SJSA1 (cell line): ENCODE measurements at places on chromosomes 6 and 20. TPM values are rescaled to one million over a fixed set of nuclear protein-coding genes. Genes with fewer than 3 reads are reported as not detected.

DNA sequence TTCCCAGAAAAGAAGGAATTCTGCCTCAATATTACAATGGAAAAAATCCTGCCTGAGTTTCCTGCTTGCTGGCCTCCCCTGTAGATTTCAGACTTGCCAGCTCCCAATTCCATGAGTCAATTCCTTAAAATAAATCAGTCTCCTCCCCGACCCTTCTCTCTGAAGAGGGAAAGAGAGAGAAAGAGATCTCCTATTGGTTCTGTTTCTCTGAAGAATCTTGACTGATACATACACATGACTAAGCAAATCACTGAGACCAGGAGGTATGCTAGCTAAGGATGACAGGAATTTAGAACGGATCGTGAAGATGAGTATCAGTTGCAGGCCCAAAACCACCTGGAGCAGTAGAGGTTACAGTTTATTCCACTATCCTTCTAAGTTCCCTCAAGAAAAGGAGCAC, 11.3 kb upstream of the RBM24 start:
- H3K36me3 ChIP-seq = no peaks in the 10 kb centered on the region
- peaks cover 18% of the 10 kb centered on the region for H3K4me1 ChIP-seq
- DNase-seq = no peak
- peak overlapping the region; percentile 51 for H3K27ac ChIP-seq
- no peak overlapping the region for H3K4me3 ChIP-seq

GRCh38 chr6:95243053-95243452, 334.3 kb upstream of the MANEA start:
- no peak for DNase-seq
- no peak overlapping the region for H3K4me3 ChIP-seq
- H3K27ac ChIP-seq = no peak overlapping the region

The MTHFD1L gene
- total RNA-seq = 24.8 and 25.4 TPM in 2 replicates

GRCh38 chr6:85892346-85892745, 249.7 kb upstream of the SYNCRIP start:
- H3K4me1 ChIP-seq = no peaks in the 10 kb centered on the region
- no peak overlapping the region for H3K4me3 ChIP-seq
- DNase-seq = no peak
- H3K36me3 ChIP-seq = no peaks in the 10 kb centered on the region
- no peak overlapping the region for H3K27ac ChIP-seq

The LAMP5 gene
- not detected in 2 replicates for total RNA-seq

DNA sequence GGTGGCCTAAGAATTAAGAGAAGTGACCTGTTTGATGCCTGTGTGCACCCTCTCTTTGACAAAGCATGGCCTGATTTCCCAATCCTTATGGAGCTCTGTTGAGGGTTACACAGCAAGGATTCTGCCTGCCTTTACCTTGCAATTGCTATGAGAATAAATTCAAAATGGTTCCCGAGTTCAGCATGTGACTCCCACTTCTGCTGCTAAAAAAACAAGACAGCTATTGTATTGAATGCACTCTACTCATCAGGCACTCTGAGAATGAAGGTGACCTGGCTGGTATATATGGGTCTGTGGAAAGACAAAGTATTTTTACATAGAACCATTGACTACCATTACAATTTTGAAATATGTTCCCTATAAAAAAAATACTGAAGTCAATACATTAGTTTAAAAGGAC, 190.3 kb downstream of the ATXN1 start:
- H3K4me3 ChIP-seq = no peak overlapping the region
- H3K27ac ChIP-seq = no peak overlapping the region
- 0 out of 2 replicates have a peak, but pooled peaks cover 6% of the 10 kb centered on the region for H3K36me3 ChIP-seq
- no peak for DNase-seq

- H3K27ac ChIP-seq = peak overlapping the region; percentile 23; the same call in 1 of the 2 replicates
- peaks cover 25% of the 10 kb centered on the region for H3K4me1 ChIP-seq
- H3K4me3 ChIP-seq = peak overlapping the region; percentile 14
- H3K27me3 ChIP-seq = no peaks in the 10 kb centered on the region
Observed at GRCh38 chr6:15341311-15342001, 95.6 kb downstream of the JARID2 start.

DNA sequence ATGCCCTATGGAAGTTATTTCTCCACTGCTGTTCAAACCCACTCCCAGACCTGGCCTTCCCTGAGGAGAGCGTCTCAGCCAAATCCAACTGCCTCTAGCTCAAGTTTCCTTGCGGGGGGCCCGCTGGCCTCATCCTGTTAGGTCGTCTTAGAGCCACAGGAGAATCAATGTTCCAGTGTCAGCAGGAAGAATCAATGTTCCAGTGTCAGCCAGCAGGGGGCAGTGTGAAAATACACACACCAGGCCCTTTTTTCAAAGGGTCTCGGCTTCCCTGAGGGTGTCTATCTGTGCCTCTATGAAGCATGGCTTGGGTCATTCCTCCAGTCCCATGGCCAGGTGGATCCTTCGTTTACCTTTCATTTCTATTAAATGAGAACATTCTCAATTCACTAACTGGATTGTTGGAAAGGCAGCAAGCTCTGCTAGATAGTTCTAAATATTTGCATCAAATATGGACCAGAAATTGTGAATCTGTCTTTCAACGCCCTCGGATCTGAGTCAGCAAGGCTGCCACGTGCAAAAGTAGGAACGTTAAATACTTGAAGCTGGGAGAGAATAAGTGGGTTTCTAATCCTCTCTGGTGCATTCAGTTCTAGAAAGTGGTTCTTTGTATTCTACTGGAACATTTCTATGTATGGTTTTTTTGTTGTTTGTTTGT, 19.2 kb downstream of the PRND start:
- peaks cover 10% of the 10 kb centered on the region; the same call in 1 of the 2 replicates for H3K27me3 ChIP-seq
- peak; percentile 53 for DNase-seq
- H3K27ac ChIP-seq = no peak overlapping the region
- no peaks in the 10 kb centered on the region for H3K36me3 ChIP-seq
- no peak overlapping the region for H3K4me3 ChIP-seq

The MRAP2 gene
- not detected in 2 replicates for total RNA-seq

- no peak overlapping the region for H3K27ac ChIP-seq
- no peaks in the 10 kb centered on the region; the same call in 1 of the 2 replicates for H3K36me3 ChIP-seq
- H3K27me3 ChIP-seq = no peaks in the 10 kb centered on the region
Observed at GRCh38 chr6:108658174-108658573, 97.5 kb downstream of the FOXO3 start.

- no peak overlapping the region for H3K4me3 ChIP-seq
- no peaks in the 10 kb centered on the region for H3K4me1 ChIP-seq
- H3K36me3 ChIP-seq = no peaks in the 10 kb centered on the region
- DNase-seq = no peak
Observed at GRCh38 chr20:46945465-46945864, 50.8 kb downstream of the EYA2 start.

DNA sequence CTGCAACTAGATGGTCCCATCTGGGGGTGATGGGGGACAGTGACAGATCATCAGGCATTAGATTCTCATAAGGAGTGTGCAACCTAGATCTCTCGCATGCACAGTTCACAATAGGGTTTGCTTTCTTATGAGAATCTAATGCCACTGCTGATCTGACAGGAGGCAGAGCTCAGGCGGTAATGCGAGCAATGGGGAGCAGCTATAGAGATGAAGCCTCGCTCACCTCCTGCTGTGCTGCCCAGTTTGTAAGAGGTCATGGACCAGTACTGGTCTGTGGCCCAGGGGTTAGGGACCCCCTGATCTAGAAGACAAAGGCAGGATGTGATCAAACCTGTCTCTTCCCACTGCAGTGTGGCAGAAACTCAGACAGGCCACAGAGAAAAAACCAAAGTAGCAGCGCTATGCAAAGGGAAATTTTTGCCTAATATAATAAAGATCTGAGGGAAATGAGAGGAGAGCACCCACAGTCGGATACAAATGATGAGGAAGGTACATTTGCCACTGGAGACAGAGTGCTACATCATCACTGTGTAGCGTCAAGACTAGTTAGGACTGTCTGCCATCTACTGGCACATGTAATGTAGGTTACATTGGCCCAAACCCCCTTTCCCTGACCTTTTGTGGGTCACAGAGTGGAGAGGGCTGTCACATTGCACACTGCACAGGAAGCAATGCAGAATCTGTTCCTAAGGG, 4.1 kb upstream of the LY86 start:
- no peak for DNase-seq
- H3K4me1 ChIP-seq = no peaks in the 10 kb centered on the region

DNA sequence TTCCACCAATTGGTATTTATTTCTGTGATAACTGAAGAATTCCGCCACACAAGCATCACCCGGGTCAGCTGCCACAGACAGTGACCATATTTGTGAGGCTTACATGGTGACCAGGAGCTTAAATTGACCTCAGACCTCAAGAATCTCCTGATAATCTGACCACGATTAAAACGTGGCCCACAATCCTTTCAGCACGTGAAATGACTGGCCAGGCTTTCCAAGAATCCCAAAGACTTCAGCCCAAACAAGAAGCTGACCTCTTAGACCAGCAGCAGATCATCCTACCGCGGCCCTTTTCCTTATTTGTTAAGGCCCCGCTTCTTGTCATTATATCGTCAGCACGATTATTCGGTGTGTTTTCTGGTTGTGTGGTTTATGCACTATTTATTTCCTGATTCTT, 45.6 kb upstream of the CD93 start:
- no peaks in the 10 kb centered on the region for H3K36me3 ChIP-seq
- H3K4me1 ChIP-seq = no peaks in the 10 kb centered on the region
- DNase-seq = no peak
- H3K4me3 ChIP-seq = no peak overlapping the region
- no peak overlapping the region for H3K27ac ChIP-seq
- H3K27me3 ChIP-seq = no peaks in the 10 kb centered on the region

DNA sequence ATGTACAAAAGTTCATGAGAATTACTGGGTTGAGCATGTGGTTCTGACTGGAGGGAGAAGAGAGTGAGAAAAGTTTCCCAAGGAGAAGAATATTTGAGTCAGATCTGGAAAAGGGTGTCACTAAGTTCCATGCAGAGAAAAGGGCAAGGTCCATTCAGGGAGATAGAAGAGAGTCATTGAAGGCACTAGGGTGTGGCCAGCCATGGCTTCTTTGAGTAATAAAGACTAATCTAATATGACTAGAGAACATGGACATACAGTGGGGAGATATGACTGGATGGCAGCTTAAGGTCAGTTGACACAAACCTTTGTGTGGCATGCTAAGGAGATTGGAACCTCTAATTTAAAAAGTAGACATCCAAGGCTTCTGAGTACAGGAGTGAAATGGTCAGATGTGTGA, 10.7 kb upstream of the SLC17A4 start:
- H3K4me1 ChIP-seq = no peaks in the 10 kb centered on the region
- no peak for DNase-seq
- no peak overlapping the region for H3K4me3 ChIP-seq
- no peak overlapping the region for H3K27ac ChIP-seq
- no peaks in the 10 kb centered on the region for H3K27me3 ChIP-seq

DNA sequence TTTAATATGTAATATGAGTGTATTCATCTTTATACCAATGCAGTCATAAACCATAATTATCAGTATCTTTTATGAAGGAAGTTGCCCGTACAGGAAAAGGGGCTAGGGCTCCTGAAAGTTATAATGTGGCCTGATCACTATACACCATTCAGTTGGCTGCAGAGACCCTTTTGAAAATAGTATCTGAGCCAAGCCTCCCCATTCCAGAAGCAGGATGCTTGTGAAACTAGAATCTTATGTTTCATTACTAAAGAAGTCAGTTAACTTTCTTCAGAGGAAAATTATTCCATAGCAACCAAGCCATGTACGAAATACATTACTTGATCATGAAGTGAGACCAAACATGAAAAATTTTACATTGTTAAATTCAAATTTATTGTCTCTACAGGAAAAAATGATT, 251.5 kb upstream of the TCF21 start:
- DNase-seq = no peak
- H3K27ac ChIP-seq = peak overlapping the region; percentile 63
- H3K27me3 ChIP-seq = no peaks in the 10 kb centered on the region
- H3K36me3 ChIP-seq = no peaks in the 10 kb centered on the region

The HTR1B gene
- not detected in 2 replicates for total RNA-seq
